ENCODE measurements at places on chromosomes 16 and 17. TPM values are rescaled to one million over a fixed set of nuclear protein-coding genes. Genes with fewer than 3 reads are reported as not detected.

Gene SYT17
- total RNA-seq, result 11.3 TPM

- DNase-seq, result no peak
Observed at GRCh38 chr16:88855176-88855575, 1.6 kb downstream of the GALNS start.

GRCh38 chr17:12247761-12248160, 227.1 kb downstream of the MAP2K4 start:
- DNase-seq, result no peak

DNA sequence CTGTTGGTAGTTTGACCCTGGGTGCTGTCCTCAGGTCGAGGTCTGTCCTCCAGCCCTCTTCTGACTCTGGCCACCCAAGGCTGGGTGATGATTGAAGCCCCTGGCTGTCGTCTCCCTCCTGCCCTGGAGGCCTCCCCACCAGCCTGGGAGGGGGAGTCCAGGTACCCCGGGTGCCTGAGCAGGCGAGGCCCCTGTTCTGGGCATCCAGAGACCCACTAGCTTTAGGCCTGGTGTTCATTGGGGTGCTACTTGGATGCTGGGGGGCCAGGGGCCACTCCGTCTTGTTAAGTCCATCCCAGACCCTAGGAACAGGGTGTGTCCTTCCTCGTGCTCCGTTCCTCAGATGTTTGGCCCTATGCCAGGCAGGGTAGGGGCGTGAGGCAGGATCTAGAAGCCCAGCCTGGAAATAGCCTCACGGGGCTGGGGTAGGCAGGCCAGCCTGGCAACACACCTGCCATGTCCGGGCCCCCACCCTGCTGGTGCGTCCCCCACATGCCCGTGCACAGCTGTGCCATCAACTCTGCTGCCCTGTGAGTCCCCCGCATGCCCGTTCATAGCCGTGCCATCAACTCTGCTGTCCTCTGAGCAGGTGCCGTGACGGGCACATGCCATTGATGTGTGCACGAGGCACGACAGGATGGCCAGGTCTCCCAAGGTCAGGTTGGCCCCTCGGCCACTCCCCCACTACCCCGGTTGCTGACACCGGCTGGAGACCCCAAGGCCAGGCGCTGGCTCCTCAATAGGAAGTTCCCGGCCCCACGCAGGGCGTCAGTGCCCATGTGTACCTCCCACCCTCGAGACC, 36.9 kb downstream of the GINS2 start:
- DNase-seq, result no peak

DNA sequence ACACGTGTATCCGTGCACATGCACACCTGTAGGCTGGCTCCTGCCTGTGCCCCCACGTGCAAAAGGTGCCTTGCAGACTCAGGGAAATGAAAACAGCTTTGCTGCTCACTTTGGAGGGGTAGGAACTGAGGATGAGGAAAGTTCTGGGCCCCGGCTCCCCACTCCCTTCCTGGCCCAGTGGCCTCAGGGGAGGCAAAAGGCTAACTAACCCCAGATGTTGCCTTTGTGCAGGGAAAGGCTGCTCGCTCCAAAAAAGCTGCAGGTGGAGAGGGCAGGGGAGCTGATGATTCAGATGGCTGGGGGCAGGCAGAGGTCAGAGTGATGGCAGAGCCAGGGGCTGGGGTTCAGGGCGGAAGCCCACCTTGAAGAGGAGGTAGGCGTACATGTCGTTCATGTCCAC, 12.4 kb downstream of the PLCD3 start:
- no peak for DNase-seq

DNA sequence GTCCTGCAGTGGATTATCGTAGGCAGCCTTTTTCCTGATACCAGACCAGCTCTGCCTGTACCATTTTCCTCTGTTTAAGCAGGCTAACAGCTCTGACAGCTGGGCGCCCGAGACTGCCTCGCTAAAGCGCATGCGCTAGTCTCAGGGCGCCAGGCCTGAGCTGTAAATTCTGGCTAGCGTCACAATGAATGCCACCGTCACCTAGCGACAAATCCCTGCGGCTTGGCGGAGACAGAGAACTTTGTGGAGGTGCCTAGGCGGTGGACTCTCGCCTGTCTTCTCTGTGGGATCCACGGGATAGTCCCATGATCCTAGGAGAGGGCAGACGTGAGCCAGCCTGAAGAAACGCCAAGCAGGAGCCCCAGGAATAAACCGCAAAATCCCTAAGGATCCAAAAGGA, 573.9 kb downstream of the KCNJ18 start:
- no peak for DNase-seq

Gene ABCA10
- 21.4 TPM for total RNA-seq

DNA sequence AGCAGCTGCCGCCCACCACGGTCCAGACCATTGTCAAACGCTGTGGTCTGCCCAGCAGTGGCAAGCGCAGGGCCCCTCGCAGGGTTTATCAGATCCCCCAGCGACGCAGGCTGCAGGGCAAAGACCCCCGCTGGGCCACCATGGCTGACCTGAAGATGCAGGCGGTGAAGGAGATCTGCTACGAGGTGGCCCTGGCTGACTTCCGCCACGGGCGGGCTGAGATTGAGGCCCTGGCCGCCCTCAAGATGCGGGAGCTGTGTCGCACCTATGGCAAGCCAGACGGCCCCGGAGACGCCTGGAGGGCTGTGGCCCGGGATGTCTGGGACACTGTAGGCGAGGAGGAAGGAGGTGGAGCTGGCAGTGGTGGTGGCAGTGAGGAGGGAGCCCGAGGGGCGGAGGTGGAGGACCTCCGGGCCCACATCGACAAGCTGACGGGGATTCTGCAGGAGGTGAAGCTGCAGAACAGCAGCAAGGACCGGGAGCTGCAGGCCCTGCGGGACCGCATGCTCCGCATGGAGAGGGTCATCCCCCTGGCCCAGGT, 13.0 kb downstream of the SLC52A1 start:
- DNase-seq, result no peak

DNA sequence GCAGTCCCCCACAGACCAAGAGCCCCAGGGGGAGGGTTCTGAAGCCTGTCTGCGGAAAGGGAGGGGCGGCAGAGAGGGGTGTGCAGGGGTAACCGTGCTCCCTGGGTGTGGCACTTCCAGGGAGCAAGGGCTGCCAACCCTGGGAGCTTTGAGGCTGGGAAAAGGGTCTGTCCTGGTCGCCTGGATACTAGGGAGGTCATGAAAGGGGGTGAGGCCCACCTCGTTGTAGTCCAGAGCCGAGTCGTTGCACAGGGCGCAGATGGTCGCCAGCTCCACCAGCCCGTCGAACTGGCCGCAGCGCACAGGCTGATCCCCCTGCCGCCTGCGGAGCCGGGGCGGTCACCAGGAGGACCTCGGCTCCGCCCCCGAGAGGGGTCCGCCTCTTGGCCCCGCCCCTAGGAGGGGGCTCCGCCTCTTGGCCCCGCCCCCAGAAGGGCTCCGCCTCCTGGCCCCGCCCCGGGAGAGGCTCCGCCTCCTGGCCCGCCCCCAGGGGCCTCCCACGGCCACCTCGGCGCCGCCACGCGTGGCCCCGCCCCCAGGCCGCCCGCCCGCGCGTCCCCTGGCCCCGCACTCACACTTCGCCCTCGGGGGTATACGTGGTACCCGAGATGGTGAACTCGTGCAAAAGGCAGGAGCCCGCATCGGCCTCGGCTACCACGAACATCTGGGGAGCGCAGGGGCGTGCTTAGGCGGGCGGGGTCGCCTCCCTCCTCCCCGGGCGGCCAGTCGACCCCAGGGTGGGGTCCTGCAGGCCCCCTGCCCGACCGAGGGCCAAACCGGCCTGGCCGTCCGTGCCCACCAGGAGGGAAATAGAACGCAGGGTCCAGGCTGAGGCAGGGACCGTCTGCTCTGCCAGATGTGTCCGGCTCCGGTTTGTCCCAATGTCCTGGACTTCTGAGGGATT, 19.5 kb downstream of the ATP2A3 start:
- DNase-seq, result no peak

GRCh38 chr16:59039066-59039720, 305.1 kb upstream of the GOT2 start:
- DNase-seq, result no peak

Gene AOC2
- 1.3 TPM for total RNA-seq

GRCh38 chr17:17030515-17031211, 11.6 kb upstream of the MPRIP start:
- DNase-seq, result peak; percentile 82

- no peak for DNase-seq
Observed at GRCh38 chr16:3401719-3402397, 843 bp downstream of the ZNF174 start.

Gene CKLF
- total RNA-seq, result 40.3 TPM

GRCh38 chr16:50954469-50954868, 196.6 kb downstream of the SALL1 start:
- DNase-seq, result no peak

Gene MEOX1
- 2.3 TPM for total RNA-seq

GRCh38 chr17:81027038-81027437, 7.9 kb upstream of the BAIAP2 start:
- no peak for DNase-seq

DNA sequence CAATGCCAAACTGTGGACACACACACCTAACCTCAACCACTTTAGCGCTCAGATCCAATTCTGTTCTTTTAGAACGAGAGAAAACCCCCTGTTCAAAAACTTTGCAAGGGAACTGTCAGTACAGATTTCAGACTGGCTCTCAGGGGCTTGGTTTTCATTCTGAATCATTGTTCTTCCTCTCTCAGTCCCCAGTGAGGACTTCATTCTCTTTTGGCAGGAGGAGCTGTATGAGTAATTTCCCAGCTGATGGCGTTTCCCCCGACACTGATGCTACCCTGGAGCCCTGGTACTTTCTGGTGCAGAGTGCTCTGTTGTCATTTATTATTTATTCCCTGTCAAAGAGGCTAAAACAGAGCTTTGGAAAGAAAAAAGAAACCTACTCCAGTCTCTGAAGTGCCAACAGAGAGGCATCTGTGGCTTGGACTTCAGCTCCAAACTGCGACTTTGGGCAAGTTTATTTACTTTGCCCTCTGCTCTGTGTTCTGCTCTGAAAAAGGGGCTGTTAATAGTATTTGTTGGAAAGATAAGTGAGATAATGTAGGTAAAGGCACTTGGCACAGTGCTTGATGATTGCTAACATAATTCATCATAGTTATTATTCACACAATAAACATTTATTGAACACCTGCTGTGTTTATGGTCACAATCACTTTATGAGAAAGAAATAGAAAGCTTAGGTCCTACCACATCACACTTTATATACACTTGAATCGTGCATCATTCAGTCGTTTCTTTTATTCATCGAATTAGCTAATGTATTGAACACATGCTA, 28.3 kb downstream of the ETV4 start:
- no peak for DNase-seq

- DNase-seq, result no peak
Observed at GRCh38 chr16:65178151-65178550, 56.3 kb upstream of the CDH11 start.

Gene LCAT
- total RNA-seq, result 18.4 TPM

Data from spinal cord (tissue), 10 donors.